ENCODE measurements at places on chromosomes 3 and 15.

DNA sequence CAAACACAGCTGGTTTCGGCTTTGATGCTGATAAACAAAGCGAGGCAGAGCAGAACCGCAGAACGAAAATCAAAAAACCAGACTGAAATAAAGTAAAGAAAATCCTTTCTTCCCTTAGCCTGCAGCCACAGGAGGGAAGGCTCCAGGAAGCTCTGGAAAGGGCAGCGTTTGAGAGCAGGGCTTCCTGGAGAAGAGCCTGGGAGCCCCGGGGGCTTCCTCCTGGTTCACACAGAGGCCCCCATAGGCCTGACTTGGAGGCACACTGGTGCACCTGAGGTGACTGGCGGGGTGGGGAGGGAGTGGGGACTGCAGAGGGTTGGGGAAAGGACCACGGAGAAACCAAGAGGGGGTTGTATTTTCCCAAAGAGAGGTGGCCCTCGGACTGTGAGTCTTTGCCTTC lies 98.8 kb upstream of the WNT5A start:
- no peak for DNase-seq

DNA sequence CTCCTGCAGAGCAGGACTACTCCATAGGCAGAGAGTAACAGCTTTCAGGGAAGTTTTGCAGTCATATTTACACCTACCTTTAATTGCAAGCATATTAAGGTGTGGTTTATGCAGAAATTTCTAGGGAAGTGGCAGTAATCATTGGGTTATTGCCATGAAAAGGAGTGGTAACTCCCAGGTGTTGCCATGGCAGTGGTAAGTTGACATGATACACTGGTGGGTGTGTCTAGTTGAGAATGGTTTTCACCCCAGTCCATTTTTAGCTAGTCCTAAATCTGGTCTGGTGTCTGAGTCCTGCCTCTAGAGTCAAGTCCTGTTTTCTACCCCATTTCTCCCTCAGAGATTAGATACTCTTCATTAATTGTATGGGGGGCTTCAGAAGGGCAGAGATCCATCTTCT lies 128.4 kb upstream of the GMNC start:
- DNase-seq, result no peak

- no peak for DNase-seq
Measured at GRCh38 chr3:69252631-69253030, 130.2 kb upstream of the LMOD3 start.

DNA sequence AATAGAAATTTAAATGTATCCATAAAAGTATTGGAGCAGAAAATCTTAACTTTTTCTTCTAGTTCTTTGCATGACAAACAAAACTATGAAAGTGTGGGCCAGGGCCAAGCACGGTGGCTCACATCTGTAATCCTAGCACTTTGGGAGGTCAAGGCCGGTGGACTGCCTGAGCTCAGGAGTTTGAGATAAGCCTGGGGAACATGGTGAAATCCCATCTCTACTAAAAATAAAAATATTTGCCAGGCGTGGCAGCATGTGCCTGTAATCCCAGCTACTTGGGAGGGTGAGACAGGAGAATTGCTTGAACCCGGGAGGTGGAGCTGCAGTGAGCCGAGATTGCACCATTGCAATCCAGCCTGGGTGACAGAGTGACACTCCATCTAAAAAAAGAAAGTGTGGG lies 93.0 kb upstream of the ASB14 start:
- no peak for DNase-seq

DNA sequence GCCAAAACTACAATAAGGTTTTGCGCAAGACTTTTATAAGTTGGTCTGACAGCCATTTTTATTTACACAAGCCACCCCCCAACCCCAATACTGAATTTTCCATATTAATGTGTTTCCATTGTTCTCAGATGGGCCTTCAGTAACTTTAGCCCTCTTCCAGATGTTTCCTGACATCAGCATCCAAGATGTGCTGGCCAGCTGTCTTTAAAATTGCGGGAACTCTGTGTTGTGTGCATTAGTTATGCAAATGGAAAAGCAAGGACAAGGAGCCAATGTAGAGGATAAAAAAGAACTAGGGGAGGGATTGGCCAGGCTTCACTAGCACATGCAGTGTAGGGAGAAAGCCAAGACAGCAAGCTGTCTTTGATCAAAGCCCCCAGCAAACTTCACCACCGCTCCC lies 45.4 kb downstream of the COMMD2 start:
- DNase-seq, result no peak

DNA sequence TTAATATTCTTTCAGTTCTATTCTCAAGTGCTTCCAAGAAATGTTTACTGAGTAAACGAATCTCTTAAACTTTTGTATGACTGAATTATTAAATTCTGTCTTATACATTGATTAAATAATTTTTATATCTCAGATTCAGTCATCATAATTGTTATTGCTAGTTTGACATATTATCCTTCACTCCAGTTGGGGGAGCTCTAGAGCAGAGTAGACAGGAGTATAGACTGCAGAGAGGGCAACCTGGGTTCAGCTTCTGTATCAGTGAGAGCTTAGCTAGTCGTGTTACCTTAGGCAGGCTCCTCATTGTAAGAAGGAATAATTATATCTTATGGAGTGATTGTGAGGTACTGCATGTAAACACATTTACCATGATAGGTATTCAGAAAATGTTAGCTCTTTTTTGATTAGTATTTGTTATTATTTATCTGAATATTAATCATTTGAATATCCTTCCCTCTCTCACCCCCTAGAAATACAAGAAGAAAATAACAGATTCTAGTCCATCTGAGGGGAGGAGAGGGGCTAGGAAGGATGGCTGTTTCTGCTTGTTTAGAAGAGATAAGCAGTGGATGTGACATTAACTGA lies 31.0 kb upstream of the ZCWPW2 start:
- no peak for DNase-seq

GRCh38 chr3:58666683-58667082 lies at the start of gene FAM3D:
FAM3D (minus strand) TSS chr3:58666774; CDS start chr3:58655563, 11,211 bp downstream.
- DNase-seq, result no peak

GRCh38 chr3:114567771-114568170 lies 273.9 kb downstream of the TIGIT start:
- DNase-seq, result no peak

GRCh38 chr15:66907826-66908743 lies 157.3 kb upstream of the SMAD3 start:
- DNase-seq, result no peak

DNA sequence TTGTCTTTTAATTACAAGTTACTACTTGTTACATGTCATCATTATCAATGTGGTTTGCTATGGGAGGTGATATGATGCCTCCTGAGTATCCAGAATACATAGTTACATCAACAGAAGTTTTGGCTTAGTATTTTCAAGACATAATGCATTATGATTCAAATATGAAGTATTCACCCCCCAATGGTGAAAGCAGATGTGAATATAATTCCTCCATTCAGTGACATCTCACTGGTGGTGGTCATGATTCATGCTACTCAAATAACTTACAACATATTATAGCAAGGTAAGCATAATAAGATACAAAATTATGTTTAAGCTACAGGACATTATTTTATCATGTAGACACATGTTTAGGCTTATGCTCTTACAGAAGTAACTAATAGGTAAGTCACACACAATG lies 34.9 kb upstream of the TTBK2 start:
- no peak for DNase-seq
